Foreskin keratinocyte (primary cell): ENCODE measurements at places on chromosomes 4 and X. TPM values are rescaled to one million over a fixed set of nuclear protein-coding genes. Genes with fewer than 3 reads are reported as not detected.

The IL3RA gene
- polyA plus RNA-seq, result not detected in 2 replicates

The GPR143 gene
- 0.93 and 1.3 TPM in 2 replicates for polyA plus RNA-seq

The ABCG2 gene
- polyA plus RNA-seq, result 0.76 and 1.5 TPM in 2 replicates

The SPANXB1 gene
- not detected in 2 replicates for polyA plus RNA-seq

The RUFY3 gene
- 6.9 and 7.3 TPM in 2 replicates for polyA plus RNA-seq

The GPM6B gene
- polyA plus RNA-seq, result 0.01 TPM in 1 of 2 replicates, not detected in the other

The RNF128 gene
- polyA plus RNA-seq, result 0.69 and 1.3 TPM in 2 replicates

The TASL gene
- not detected in 2 replicates for polyA plus RNA-seq

The CENPVL3 gene
- not detected in 2 replicates for polyA plus RNA-seq

The BEX5 gene
- 1.1 TPM in 2 replicates for polyA plus RNA-seq

The RNF212 gene
- 0.28 and 0.37 TPM in 2 replicates for polyA plus RNA-seq

The FAM47E gene
- polyA plus RNA-seq, result 0.07 TPM in 1 of 2 replicates, not detected in the other

The PCSK1N gene
- 0.86 and 3.7 TPM in 2 replicates for polyA plus RNA-seq

The GPRIN3 gene
- not detected in 2 replicates for polyA plus RNA-seq

The KDR gene
- polyA plus RNA-seq, result not detected in 2 replicates

The JCHAIN gene
- polyA plus RNA-seq, result not detected in 2 replicates

The PCDH18 gene
- polyA plus RNA-seq, result 0.04 and 0.10 TPM in 2 replicates

The STX18 gene
- polyA plus RNA-seq, result 23.4 and 23.8 TPM in 2 replicates

The DUX4 gene
- polyA plus RNA-seq, result not detected in 2 replicates

The TMEM31 gene
- not detected in 2 replicates for polyA plus RNA-seq

The TMPRSS11F gene
- not detected in 2 replicates for polyA plus RNA-seq

The FAM149A gene
- 0.39 and 0.50 TPM in 2 replicates for polyA plus RNA-seq

The SYTL4 gene
- 0.88 and 1.1 TPM in 2 replicates for polyA plus RNA-seq

The LIMCH1 gene
- 0.02 and 0.13 TPM in 2 replicates for polyA plus RNA-seq

The SMIM10L2A gene
- polyA plus RNA-seq, result 0.03 and 0.04 TPM in 2 replicates

The SSX4 gene
- not detected in 2 replicates for polyA plus RNA-seq

The CXCL5 gene
- polyA plus RNA-seq, result 0.39 and 1.2 TPM in 2 replicates

The RPA4 gene
- polyA plus RNA-seq, result 0.02 TPM in 1 of 2 replicates, not detected in the other

The CYSLTR1 gene
- not detected in 2 replicates for polyA plus RNA-seq

The ETDB gene
- not detected in 2 replicates for polyA plus RNA-seq

The NMU gene
- polyA plus RNA-seq, result 0.69 and 4.3 TPM in 2 replicates

The IGSF1 gene
- not detected in 2 replicates for polyA plus RNA-seq

The TLR1 gene
- 0.06 and 0.07 TPM in 2 replicates for polyA plus RNA-seq
